ENCODE measurements at places on chromosomes 1 and 21.

DNA sequence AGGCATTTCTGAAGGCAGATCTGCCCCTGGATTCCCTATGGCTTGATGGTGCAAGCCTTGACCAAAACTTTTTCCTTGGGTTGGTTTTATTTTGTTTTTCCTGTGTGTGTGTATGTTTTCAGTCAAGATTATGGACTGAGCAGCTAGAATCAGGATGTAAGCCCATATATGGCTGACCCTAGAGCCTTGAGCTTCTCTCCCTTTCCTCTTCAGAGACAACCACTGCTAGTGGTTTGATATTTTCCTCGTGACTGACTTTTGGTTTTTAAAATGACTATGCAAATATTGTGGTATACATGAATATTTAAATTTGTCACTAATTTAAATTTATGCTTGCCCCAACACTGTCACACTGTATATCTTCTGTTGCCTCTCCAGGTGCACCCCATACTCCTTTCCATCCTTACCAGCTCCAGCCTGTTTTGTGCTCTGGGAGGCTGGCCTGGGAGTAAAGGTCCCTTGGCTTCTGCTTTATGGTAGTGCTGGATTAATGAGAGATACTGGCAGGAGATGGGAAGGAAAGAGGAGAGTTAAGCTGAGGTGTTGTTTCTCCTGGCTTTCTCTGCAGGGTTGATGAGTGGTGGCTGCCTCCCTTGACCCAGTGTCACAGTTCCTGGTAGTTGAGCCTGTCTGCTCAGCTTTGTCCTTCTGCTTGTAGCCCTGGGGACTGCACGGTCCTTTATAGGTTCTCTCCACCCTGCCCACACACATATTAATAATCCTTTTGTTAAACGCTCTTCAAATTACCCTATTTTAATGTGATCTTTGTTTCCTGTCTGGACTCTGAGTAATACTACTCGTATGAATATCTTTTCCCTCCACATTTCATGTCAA lies 44.4 kb downstream of the RWDD3 start:
- no peak for DNase-seq

GRCh38 chr1:14142397-14143100 lies 442.6 kb downstream of the PRDM2 start:
- no peak for DNase-seq

- no peak for DNase-seq
These were observed 64.5 kb upstream of the CHRM3 start for GRCh38 chr1:239321877-239322276.

DNA sequence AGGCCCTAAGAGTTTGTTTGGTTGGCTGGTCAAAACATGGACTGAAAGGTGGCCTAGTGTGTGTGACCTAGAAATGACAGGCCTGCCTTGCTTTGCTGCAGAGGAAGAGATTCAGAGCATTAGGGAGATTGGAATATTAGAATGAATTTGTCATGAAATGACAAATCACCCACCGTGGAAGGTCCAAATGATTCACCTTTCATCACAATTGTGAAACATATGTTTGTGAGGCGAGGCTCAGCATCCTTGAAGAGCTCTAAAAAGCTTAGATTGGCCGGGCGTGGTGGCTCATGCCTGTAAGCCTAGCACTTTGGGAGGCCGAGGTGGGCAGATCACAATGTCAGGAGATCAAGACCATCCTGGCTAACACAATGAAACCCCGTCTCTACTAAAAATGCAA lies 5.5 kb downstream of the LCE1B start:
- no peak for DNase-seq

DNA sequence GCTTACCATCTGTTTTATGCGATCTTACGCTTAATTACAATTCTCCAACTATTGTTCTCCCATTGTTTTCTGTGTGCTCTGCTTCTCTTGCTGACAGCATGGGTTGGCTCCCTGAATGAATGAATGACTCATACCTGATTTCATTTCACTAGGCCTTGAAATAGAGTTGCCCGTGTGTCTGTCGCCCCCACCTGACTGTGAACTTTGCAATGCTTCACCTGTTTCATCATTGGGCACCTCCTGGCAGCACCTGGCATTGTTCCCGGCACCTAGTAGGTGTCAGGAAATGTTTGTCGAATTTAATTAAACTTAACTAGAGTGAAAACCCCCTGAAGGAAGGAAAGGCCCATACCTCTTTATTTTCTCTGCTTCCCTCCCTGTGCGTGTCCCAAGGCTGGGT lies 120.5 kb upstream of the KLHDC7A start:
- no peak for DNase-seq

DNA sequence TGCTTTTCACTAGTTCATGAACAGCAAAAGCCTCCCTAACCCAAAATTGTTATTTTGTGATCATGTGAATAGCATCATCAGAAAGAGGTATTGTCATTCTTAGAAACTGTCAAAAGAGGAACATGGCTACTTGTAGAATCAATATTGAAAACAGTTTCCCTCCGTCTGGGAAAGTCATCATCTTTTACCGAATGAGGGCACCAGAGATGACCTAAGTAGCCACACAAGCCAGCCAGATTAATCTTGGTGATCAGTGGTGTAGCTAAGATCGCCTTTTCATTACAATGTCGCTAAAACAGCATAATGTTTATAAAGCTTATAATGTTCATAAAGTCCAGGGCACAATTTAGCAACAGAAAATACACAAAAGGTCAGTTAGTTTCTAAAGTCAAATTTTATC lies 136.1 kb downstream of the SIPA1L2 start:
- DNase-seq, result no peak

DNA sequence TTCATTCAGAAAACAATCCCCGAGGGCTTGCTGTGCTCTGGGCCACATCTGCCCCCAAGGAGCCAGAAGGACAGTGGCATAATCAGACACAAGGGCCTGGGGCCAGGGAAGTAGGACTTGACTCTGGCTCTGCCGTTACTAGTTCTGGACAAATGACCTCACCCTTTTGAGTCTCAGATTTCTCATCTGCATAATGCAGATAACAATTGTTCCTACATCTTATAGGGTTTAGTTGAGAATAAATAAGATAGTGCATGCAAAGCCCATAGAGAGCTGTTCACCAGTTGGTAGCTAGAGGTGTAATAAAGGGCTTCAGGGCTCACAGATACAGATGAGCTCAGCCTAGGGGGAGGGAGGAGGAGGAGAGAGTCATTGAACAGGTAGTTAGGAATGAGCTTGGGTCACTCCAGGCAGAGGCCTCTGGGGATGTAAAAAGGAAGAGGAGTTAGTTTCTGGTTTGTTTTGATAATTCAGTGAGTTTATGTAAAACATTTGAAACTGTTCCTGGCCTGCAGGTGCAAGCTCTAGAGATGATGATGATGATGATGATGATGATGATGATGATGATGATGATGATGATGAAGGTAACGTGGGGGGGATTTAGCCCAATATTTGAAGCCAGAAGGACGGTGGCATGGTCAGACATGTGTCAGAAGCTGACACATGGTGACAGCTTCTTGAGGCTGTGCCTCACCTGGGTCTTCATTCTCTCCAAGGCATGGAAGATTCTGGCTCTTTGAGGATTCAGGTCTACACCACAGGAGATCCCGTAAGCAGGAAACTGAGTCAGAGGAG lies 858 bp downstream of the LACTBL1 start:
- no peak for DNase-seq

GRCh38 chr1:87450615-87451209 lies 122.0 kb downstream of the LMO4 start:
- DNase-seq, result peak; percentile 2

GRCh38 chr1:234755449-234755863 lies 145.5 kb upstream of the IRF2BP2 start:
- no peak for DNase-seq

GRCh38 chr1:96481409-96481808 lies 240.2 kb upstream of the PTBP2 start:
- DNase-seq, result no peak

DNA sequence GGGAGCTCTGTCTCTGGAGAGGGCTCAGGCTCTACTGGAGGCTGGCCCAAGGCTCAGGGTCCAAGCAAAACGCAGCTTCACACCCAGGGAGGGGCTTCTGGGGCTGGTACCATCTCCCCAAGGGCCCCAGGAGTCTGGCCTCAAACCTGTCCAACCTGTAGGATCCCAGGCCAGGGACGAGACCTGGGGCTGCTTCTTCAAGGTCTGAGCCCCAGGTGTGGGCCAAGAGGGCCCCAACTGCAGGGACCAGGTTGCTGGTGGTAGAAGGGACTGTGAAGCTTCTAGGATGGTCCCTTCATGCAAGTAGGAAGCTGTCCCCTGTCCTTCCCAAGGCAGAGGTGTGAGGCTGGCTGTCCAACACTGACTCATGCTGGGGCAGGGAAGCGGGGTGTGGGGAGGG lies 7.8 kb upstream of the MMEL1 start:
- no peak for DNase-seq

GRCh38 chr1:58324558-58324957 lies 222.0 kb downstream of the OMA1 start:
- DNase-seq, result peak; percentile 68

DNA sequence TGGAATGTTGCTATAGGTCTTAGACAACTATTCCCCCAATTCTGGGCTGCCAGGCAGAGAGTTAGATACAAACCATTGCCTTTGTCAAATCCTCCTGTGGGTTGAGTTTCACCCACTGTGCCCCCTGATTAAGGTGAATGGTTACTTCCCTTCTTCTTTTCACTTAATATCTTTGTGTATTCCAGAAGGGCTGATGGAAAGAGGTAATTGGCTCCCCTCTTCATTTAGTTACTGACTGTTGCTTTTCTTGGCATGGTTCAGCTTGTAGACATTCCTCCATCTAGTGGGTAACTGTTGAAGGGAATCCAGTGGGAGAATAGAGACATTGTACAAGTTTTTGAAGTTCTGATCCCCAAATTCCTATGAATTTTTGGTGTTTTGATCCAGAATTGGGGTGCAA lies 43.8 kb upstream of the MACF1 start:
- no peak for DNase-seq

GRCh38 chr1:118692143-118692542 lies 296.0 kb downstream of the TBX15 start:
- DNase-seq, result no peak

DNA sequence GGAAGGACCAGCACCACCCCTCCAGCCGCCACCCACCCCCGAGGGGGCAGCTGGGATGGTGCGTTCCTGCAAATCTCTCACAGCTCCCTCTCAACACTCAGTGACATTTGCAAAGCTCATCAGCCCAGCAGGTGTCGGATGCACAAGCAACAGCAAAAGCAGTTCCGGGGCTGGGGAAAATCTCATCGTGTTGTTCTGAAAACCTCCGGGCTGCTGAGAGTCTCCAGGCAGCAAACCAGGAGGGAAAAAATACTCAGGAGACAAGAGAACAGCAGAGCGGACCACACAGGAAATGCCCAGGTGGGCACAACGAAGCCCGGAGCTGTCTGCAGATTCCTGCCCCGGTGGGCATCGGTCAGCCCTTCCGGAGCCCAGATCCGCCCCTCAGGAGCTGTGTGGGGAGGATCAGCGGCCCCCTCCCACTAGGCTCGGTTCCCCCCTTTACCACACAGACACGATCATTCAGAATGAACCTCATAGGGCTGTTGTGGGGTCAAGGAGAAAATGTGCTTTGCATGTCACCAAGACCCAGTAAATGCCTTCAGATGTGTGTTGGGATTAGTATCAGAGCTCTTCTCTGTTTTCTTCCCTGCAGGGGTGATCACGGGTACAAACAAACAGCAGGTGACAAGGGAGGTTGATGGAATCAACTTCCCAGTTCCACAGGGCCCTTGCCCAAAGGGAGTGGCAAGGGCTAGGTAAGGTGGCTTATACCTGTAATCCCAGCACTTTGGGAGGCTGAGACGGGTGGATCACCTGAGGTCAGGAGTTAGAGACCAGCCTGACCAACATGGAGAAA lies 127.0 kb upstream of the TIAM1 start:
- DNase-seq, result no peak

GRCh38 chr1:109980324-109981003 lies 4.1 kb upstream of the AHCYL1 start:
- no peak for DNase-seq

All from CD4-positive, CD25-positive, alpha-beta regulatory T cell (primary cell).